ENCODE measurements at places on chromosomes 12 and 14.

DNA sequence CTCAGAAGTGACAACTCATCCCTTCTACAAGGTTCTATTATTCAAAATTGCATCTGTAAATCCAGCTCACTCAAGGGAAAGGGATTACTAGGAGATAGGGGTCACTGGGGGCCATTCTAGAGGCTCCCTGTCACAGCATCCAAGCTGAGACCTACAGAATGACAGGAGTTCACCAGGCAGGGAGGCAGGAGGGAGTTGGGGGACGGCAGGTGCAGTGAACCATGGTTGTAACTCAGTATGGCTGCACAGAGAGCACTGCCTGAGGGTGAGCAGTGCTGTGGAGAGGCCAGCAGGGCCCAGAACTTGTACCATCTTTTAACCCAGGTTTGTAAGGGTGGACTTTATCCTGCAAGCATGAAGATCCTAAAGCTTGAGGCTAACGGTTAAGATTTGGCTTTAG lies 37.9 kb upstream of the SINHCAF start:
- no peak for DNase-seq

- no peak for DNase-seq
Observed at GRCh38 chr14:64725879-64726584, 21.8 kb downstream of the PLEKHG3 start.

DNA sequence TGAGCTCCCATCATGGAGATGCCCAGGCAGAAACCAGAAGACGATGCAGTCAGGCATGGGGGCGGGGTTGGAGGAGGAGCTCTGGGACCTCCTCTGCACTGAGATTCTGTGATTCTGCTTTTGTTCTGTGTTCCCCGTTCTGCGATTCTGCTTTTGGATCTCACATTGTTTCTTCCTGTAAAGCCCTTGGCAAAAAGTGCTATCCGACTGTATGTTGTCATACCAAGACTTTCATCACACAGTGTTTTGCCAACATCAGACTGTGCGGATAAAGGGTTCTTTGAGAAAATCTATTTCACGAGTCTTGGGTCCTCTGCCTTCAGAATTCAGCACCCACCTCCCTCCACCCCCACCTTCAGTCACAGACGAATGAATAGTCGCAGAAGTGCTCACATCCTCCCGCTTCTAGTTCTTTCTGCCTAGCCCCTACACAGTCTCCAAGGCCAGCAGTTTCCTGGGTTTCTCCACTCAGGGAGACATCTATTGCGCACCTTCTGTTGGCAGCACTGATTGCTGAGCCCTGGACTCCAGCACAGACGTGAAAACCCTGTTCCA lies 24.7 kb upstream of the PWP1 start:
- no peak for DNase-seq

GRCh38 chr14:84144166-84144565 lies 1385.8 kb upstream of the FLRT2 start:
- DNase-seq = no peak

All from neural crest cell (in vitro differentiated cells).